ENCODE measurements at places on chromosomes 16 and 17. TPM values are rescaled to one million over a fixed set of nuclear protein-coding genes. Genes with fewer than 3 reads are reported as not detected.

DNA sequence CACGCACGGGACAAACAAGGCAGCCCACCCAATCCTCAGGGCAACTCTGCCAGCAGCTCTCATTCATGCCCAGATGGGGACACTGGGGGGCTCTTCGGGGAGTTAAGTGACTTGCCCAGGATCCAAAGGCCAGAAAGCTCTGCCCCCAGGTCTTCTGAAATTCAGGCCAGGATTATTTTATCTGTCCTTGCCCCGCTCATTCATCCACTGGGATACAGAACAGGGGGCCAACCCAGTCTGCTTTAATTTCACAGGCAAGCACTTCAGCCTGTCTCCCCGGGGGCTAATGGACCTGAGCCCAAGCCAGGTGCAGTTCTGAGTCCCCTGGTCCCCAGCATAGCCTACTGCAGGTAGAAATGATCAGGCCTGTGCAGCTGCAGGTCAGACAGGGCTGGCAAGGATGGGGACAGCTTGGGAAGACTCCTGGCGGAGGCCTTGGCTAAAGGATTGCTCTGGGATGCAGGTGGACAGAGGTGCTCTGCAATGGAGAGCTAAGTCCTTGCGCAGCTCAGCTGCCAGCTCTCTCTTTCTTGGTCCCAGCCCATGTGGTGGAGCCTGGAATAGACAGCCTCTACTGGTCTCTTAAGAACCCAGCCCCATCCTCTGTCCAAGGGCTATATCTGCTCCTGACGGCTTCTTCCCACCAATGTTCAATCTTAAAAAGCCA is 766 bp upstream of the B3GNT9 start:
- H3K27ac ChIP-seq, result peak overlapping the region; percentile 84
- peak overlapping the region; percentile 68 for H3K4me3 ChIP-seq
- peaks cover 12% of the 10 kb centered on the region for H3K27me3 ChIP-seq
- no peak for DNase-seq

GRCh38 chr17:38352245-38353085 is 821 bp downstream of the SOCS7 start:
- H3K27me3 ChIP-seq, result no peaks in the 10 kb centered on the region
- no peaks in the 10 kb centered on the region for H3K36me3 ChIP-seq
- peak; percentile 60 for DNase-seq

- peaks cover 5% of the 10 kb centered on the region for H3K4me1 ChIP-seq
- H3K27me3 ChIP-seq, result no peaks in the 10 kb centered on the region
- no peaks in the 10 kb centered on the region for H3K36me3 ChIP-seq
Observed at GRCh38 chr16:80199614-80200013, 341.2 kb upstream of the DYNLRB2 start.

- H3K27ac ChIP-seq, result no peak overlapping the region
- H3K4me3 ChIP-seq, result peak overlapping the region; percentile 37
- DNase-seq, result peak; percentile 51
- H3K4me1 ChIP-seq, result peaks cover 26% of the 10 kb centered on the region
- no peaks in the 10 kb centered on the region for H3K27me3 ChIP-seq
Observed at GRCh38 chr17:47708864-47709541, 15.0 kb downstream of the TBKBP1 start.

DNA sequence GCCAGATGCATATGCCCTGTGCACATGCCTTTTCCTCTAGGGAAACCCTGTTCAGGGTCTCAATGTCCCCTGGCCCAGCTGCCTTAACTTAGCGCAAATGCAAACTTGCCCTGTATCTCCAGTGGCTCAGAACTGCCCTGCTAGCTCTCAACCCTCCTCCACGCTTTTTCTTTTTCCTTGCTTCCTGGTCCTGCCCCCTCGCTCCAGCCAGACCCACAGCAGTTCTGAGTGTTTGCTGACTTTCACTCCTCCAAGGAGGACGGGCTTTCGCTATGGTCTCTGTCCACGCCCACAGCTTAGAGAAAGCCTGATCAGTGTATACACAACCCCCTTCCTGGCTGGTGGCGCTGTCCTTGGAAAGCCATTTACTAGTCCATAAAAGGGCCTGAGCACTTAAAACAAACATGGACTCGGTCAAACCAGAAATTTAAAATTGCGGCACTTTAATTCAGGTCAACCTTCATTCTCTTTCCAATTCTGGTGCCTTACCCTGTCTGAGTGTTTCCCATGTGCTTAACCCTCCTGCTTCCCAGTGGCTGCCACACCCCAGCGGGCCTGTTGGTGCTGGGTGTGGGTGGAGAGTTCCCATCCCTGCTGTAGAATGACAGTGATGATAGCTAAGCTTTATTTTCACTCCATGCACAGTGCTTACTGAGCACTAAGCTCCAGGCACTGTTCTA is 15.6 kb upstream of the TMEM98 start:
- no peaks in the 10 kb centered on the region for H3K27me3 ChIP-seq
- H3K36me3 ChIP-seq, result no peaks in the 10 kb centered on the region
- peaks cover 11% of the 10 kb centered on the region for H3K4me1 ChIP-seq

CTRB1 gene
- total RNA-seq, result not detected

FGF11 gene
- total RNA-seq, result 1.2 TPM

GAA gene
- total RNA-seq, result 143 TPM

PRSS22 gene
- 15.3 TPM for total RNA-seq
